LNCaP clone FGC (cell line): ENCODE measurements at places on chromosomes 3 and 15.

DNA sequence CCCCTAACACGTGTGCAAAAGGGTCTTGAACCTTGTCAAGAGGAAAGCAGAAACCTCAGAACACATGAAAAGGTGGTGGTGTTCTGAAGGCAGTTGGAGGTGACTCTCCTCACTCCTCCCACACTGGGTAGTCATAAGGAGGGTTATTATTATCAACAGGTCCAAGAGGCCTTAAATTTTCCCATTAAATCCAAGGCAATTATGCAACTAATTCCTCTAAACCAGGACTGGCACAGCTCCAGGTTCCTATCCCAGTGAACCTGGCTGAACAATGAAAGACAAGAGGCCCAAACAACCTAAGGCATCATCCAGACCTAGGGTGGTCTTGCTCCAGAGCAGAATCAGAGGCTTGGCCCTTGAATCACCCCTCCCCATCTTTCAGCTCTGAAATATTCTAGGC, 15.0 kb downstream of the MYLK start:
- DNase-seq, result no peak

GRCh38 chr3:38347421-38348200, 1.0 kb downstream of the XYLB start:
- no peak for DNase-seq

DNA sequence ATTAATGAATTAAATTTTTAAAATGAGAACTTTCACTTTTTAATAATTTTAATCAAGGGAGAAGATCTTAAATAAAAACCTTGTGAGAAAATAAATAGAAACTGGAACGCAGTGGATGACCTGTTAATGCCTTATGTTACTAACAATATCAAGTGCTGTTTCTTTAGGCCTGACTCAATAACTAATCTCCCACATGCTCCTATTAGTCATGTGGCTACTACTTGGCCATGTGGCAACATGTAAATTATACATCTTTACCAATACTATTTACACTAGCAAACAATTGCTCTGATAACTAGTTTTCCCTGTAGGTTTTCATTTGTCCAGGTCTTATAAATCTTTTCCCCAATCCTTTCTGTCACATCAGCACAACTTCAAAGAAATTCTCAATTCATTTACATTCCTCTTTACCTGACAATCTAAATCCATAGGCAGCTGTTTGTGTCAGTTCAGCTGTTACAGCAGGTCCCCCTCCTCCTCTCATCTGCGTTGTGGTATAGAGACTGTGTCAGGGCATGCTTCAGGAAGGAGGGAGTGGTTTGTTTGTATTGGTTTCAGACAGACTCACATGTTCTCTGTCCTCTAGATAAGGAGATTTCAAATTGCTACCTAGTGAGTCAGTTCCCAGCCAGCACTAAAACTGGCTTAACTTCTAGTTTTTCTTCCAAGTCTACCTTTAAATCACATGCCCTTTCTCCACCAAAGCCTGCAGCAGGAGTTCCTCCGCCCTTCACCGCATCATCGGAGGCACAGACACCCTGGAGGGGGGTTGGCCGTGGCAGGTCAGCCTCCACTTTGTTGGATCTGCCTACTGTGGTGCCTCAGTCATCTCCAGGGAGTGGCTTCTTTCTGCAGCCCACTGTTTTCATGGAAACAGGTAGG, 11.3 kb upstream of the C3orf52 start:
- DNase-seq, result no peak

- DNase-seq, result no peak
These were observed 159.4 kb upstream of the SMAD3 start for GRCh38 chr15:66905954-66906353.

- DNase-seq, result no peak
These were observed 32.1 kb downstream of the SLC22A14 start for GRCh38 chr3:38314112-38314763.

GRCh38 chr3:190120269-190121060, at the start of gene P3H2:
P3H2 (minus strand) TSS chr3:190120897; CDS start chr3:190120731, 166 bp downstream.
- peak; percentile 56 for DNase-seq

- DNase-seq, result no peak
These were observed 3.3 kb downstream of the RHOV start for GRCh38 chr15:40870716-40871115.

GRCh38 chr3:190883973-190884832, 21.7 kb upstream of the GMNC start:
- peak; percentile 35 for DNase-seq

GRCh38 chr3:72907731-72908620, 20.1 kb downstream of the GXYLT2 start:
- DNase-seq, result no peak

GRCh38 chr3:177596248-177596815, 399.1 kb upstream of the TBL1XR1 start:
- peak; percentile 14 for DNase-seq

DNA sequence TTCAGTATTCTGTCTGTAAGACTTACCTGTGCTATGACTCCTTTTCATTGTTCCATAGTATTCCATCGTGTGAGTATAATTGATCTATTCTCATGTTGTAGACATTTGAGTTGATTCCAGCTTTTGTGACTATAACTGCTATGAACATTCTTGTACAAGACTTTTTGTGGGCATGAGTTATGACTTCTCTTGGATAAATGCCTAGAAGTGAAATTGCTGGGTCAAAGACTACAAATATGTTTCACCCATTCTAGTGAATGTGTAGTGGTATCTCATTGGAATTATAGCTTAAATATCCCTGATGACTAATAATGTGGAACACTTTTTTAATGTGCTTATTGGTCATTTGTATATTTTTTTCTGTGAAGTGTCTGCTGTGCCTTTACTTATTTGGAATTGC, 27.6 kb upstream of the NPHP3 start:
- DNase-seq, result no peak

- no peak for DNase-seq
These were observed 69.1 kb downstream of the PEX5L start for GRCh38 chr3:179967622-179968021.

GRCh38 chr3:130480736-130481135, 36.2 kb upstream of the COL6A6 start:
- DNase-seq, result peak; percentile 26

- DNase-seq, result no peak
These were observed 56.1 kb downstream of the PLXNA1 start for GRCh38 chr3:127038923-127039581.

DNA sequence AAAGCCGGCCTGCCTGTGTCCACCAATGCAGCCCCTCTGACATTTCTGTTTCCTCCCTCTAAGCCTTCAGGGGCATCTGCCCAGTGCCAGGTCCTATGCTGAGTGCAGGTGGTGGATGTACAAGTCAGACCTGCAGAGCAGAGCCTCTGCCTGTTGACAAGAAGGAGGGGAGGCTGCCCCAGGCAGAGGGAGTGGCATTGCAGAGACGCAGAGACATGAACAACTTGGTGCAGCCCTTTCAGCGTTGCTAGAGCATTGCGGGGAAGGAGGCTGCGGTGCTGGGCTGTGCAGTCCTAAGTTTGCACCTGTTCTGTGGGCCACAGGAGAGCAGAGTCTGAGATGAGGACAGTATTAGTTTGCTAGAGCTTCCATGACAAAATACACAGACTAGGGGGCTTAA, 65.2 kb downstream of the LSM3 start:
- DNase-seq, result no peak

GRCh38 chr3:71042759-71043158, 540.8 kb downstream of the FOXP1 start:
- no peak for DNase-seq

DNA sequence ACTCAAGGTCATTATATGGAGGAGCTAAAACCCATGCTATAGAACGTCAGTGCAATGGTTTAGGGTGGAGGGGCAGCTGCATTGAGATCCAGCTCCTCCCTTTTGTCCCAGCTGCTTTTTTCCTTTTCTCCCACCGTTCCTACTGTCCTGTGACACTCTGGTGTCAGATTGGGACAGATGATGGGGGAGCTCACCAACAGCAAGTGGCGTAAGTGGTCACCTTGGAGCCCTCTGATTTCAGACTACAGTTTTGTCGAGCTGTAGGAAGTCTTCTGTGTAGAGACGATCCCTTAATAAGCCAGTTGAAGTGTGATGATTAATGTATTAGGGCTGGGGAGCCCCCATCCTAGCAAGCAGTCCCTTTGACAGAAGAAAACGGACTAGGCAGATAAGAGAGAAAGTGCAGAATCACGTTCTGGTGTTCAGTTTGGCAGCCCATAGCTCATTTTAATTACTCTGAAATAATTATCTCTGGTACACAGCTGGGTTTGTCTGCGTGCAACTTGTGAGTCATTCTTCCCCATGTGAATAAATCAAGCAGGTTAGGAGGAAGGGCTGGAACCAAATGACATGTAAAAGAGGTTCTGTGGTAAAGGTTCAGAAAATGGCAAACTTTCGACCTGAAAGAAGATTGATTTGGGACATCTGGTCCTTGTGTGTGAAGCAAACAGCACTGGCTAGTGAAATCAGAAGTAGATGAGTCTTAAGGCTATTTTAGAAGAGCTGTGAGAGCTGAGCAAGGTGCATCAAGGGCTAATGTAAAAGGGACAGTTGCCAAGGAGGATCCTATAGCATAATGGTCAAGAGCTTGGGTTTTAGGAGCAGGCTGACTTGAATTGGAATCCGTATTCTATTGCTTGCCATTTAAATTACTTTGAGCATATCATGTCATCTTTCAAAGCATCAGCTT, 241.4 kb downstream of the EDEM1 start:
- DNase-seq, result no peak
